ENCODE measurements at places on chromosomes 16 and 17. TPM values are rescaled to one million over a fixed set of nuclear protein-coding genes. Genes with fewer than 3 reads are reported as not detected.

Gene KRTAP4-9
- total RNA-seq = not detected

DNA sequence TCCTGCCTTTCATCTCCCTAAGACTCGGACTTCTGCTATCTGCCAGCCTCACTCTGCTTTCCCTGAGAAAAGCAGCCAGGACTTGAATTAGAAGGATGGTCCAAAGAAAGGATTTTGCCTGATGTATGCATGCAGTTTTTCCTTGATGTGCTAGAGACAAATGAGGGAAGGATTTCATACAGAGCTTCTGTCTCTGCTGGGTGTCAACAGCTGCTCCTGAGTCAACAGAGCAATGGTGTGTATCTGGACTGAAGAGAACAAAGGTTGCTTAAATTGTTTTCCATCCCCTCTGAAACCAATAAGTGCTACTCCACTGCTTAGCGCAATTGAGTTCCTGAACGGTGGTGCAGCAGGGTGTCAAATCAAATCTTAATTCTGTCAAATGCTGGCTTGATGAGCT lies 680.6 kb upstream of the C16orf82 start:
- no peaks in the 10 kb centered on the region for H3K36me3 ChIP-seq
- no peak for DNase-seq
- H3K4me1 ChIP-seq = no peaks in the 10 kb centered on the region

DNA sequence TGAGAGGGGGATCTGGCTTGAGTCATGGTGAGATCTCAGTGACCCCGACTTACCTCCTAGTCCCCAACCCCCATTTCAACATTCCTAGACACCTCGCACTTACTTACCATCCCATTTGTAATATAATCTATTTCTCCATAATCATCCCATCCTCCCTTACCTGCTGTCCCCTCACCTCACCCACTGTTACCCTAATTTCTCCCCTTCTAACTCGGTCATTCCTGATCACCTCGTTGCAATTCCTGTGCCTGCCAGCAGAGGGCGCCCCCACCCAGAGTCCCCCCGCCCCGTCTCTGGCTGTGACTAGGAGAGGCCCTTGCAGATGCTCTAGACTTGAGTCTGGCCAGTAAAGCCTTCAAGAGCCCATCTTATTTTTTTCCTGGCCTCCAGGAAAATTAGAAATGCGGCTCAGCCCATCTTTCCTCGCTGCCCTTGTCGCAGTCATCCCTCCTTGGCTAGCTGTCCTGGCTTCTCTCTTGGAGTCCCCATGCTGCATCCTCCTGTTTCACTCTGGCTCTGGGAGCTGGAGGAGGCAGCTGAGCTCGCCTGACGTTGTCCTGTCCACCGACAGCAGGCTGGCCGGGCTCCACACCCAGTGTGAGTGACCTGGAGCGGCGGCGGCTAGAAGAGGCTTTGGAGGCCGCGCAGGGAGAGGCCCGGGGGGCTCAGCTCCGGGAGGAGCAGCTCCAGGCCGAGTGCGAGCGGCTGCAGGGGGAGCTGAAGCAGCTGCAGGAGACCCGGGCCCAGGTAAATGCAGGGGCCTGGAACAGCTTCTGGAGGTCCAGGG lies 5.0 kb downstream of the TBKBP1 start:
- DNase-seq = peak; percentile 81
- H3K27me3 ChIP-seq = no peaks in the 10 kb centered on the region
- H3K36me3 ChIP-seq = no peaks in the 10 kb centered on the region

DNA sequence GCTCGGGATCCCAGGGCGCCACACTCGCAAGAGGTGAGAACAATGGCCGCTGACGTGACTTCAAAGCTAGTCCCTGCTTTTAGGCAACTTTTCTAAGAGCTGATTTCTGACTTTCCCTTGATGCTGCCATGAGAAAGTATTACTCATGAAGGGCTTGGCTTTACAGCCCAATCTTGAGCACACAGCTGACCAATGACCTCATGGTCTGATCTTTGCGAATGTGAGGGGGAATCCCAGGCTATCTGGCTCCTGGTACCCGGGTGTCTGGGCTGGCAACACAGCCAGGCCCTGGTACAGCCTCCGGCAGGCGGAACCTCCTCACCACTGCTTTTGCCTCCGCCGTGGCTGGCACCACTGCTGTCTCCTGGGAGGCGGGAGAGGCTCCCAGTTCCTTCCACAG lies 17.5 kb downstream of the NDUFAF8 start:
- H3K4me3 ChIP-seq = no peak overlapping the region
- peaks cover 14% of the 10 kb centered on the region for H3K4me1 ChIP-seq
- peaks cover 14% of the 10 kb centered on the region for H3K36me3 ChIP-seq
- H3K27ac ChIP-seq = no peak overlapping the region
- no peak for DNase-seq

Gene KRT40
- total RNA-seq = not detected

GRCh38 chr16:50036426-50036825 lies 11.4 kb downstream of the CNEP1R1 start:
- peaks cover 5% of the 10 kb centered on the region for H3K36me3 ChIP-seq
- no peak overlapping the region for H3K4me3 ChIP-seq
- H3K4me1 ChIP-seq = no peaks in the 10 kb centered on the region
- no peak for DNase-seq
- H3K27me3 ChIP-seq = no peaks in the 10 kb centered on the region

DNA sequence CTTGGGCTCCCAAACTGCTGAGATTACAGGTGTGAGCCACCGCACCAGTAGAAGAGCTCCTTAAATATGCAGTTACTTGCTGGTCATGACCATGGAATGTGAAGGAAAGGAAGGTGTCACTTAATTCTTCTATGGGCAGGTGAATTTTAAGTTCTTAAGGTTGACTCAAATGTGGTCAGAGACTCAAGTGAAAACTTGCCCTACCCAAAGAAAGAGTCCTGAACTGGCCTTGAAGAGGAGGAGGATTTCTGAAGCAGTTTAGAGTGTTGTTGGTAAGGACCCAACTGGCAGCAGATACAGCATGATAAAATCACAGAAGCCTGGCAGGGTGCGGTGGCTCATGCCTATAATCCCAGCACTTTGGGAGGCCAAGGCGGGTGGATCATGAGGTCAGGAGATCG lies 29.4 kb downstream of the CHD9 start:
- H3K4me3 ChIP-seq = no peak overlapping the region
- H3K36me3 ChIP-seq = peaks cover 2% of the 10 kb centered on the region
- H3K27ac ChIP-seq = no peak overlapping the region
- DNase-seq = no peak
- peaks cover 16% of the 10 kb centered on the region for H3K4me1 ChIP-seq

Gene ZSCAN10
- total RNA-seq = 0.73 TPM

- no peaks in the 10 kb centered on the region for H3K27me3 ChIP-seq
- no peak for DNase-seq
- H3K4me3 ChIP-seq = no peak overlapping the region
- H3K36me3 ChIP-seq = peaks cover 3% of the 10 kb centered on the region
Observed at GRCh38 chr16:8722025-8722348, 47.6 kb downstream of the ABAT start.

DNA sequence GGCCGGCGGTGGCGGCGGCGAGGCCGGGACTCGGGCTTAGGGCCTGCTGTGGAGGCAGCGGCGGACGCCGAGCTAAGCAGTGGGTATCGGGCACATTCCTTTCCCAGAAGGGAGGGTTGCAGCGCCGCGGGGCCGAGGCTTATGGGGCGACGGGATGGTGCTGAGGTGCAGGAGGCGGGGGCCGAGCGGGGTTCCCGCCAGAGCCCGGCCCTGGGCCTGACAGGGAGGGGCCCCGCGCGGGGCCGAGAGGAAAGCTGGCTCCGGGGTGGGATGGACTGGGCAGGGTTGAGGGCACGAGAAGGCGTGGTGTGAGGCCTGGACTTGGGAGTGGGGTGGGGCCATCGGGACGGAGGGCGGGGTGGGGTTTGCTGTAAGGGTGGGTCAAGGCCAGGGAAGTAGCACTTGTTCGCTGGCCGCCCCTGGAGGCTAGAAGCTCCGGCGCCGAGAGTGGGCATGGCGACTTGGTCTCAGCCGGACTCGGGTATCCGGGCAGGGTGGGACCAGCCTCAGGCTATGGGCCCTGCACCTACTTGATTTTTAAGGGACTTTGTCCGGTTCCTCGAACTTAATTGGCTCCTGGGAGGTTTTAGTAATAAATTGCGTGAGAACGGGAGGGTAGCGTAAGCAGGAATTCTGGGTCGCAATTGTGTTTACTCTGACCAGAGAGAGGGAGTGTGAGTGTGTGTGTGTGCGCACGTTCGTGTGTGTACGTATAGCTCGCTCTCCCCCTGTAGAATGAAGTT lies 396 bp downstream of the NFE2L1 start:
- peak; percentile 97 for DNase-seq
- peaks cover 66% of the 10 kb centered on the region for H3K4me1 ChIP-seq
- peak overlapping the region; percentile 95 for H3K27ac ChIP-seq
- no peaks in the 10 kb centered on the region for H3K27me3 ChIP-seq
- H3K36me3 ChIP-seq = peaks cover 13% of the 10 kb centered on the region

Gene ACSM2A
- not detected for total RNA-seq

Gene VPS35L
- total RNA-seq = 20.8 TPM

Gene SPN
- 0.96 TPM for total RNA-seq

DNA sequence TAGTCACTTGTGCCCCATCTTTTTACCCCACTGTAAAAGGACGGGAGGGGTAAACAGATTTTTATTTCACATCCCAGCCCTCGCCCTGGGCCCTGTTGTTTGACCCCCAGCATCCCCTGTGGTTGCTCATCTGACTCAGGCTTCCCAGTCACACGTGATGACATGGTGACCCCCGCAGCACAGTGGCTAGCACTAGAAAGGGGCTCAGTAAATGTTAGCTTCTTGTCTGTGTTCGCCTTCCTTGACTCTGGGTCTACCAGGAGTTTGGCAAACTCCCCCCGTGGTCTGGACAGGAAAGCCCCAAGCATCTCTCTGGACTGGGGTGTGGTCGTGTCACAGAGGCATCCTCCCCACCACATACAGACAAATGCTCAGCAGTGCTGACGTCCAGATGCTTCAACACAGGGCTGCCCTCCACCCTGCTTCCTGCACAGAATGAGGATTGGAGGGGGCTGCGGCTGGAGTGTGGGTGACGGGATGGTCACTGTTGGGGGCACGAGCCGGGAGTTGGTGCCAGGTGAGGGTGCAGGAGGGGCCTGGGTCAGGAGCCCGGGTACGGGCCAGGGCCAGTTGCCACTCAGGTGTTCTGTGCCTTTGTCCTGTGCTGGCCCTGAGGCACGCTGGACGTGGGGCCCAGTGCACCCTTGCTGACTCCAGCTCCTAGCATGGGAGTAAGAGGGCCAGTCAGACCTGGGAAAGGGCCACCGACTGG lies 69.1 kb downstream of the METRNL start:
- no peak for DNase-seq
- H3K4me3 ChIP-seq = no peak overlapping the region
- H3K4me1 ChIP-seq = peaks cover 18% of the 10 kb centered on the region
- H3K27me3 ChIP-seq = no peaks in the 10 kb centered on the region

Gene HSD11B2
- 0.61 TPM for total RNA-seq

Gene PRR29
- not detected for total RNA-seq

DNA sequence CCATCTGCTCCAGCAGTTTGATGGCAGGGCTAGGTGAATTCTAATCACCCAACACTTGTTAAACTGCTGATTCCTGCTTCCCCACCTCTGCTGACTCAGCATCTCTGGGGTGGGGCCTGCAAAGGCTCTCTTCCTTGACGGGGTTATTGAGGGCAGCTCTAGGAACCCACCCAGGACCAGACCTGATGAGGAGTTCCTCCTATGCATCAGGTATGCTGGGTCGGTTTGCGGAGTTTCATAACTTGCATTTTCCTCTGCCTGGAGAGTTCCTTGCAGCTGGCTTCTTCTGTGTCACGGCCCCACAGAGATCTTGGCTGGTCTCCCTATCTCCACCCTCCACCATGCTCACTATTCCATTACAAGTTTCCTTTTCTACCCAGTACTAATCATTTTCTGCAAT lies 93.4 kb upstream of the CCL2 start:
- no peak overlapping the region for H3K4me3 ChIP-seq
- DNase-seq = no peak
- no peak overlapping the region for H3K27ac ChIP-seq
- no peaks in the 10 kb centered on the region for H3K36me3 ChIP-seq
- H3K4me1 ChIP-seq = no peaks in the 10 kb centered on the region

- no peak overlapping the region for H3K4me3 ChIP-seq
- H3K27ac ChIP-seq = no peak overlapping the region
- H3K4me1 ChIP-seq = no peaks in the 10 kb centered on the region
Observed at GRCh38 chr16:85868495-85868894, 30.5 kb upstream of the IRF8 start.

DNA sequence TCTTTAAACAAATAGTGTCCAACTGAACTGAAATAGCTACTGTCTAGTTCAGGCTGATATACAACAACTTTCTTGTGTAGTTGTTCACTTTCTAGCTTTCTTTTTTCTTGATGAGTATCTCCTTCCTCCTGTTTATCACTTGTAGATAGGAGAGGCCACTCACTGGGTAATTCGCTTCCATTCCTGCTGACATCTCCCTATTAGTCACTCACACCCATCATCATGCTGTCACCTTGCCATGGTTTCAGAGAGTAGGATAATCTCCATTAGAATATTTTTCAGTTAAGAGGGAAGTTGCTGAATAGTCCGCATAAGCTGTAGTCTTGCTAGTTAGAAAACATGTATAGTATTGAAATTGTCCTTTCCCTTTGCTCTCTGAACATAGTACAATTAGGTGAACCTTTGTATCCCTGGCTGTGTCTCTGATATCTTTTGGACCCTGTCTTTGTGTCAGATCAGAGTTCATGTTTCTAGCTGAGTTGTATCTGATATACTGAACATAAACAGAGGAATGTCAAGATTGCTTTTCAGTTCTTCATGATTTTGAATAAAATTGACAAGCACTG lies 64.4 kb upstream of the RASL10B start:
- H3K4me1 ChIP-seq = no peaks in the 10 kb centered on the region
- no peak overlapping the region for H3K4me3 ChIP-seq
- DNase-seq = no peak
- no peak overlapping the region for H3K27ac ChIP-seq
- peaks cover 27% of the 10 kb centered on the region for H3K36me3 ChIP-seq
- no peaks in the 10 kb centered on the region for H3K27me3 ChIP-seq

Gene ST3GAL2
- 13.6 TPM for total RNA-seq

DNA sequence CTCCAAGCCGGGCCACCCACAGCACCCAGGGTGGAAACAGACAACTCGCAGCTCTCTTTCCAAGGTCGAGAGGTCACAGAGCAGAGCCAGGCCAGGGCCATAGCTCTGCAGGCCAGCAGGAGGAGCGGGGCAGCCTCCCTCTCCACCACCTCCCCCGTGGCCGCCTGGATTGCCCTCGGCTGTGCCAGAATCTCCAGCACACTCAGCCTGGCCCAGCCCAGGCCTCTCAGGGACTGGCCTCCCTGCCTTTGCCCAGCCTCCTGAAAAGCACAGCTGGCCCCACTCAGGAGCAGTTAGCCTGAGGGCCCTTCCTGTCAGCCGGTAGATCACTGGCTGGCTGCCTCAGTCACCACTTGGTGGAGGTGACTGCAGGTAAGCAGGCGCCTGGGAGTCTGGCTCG lies 85.8 kb upstream of the SEC14L1 start:
- no peak overlapping the region for H3K4me3 ChIP-seq
- DNase-seq = no peak
- H3K27me3 ChIP-seq = peaks cover 55% of the 10 kb centered on the region
- no peaks in the 10 kb centered on the region for H3K4me1 ChIP-seq
- H3K27ac ChIP-seq = no peak overlapping the region
